ENCODE measurements at places on chromosomes 12 and 14.

GRCh38 chr12:26327975-26328644 lies 132.7 kb downstream of the SSPN start:
- DNase-seq: no peak

DNA sequence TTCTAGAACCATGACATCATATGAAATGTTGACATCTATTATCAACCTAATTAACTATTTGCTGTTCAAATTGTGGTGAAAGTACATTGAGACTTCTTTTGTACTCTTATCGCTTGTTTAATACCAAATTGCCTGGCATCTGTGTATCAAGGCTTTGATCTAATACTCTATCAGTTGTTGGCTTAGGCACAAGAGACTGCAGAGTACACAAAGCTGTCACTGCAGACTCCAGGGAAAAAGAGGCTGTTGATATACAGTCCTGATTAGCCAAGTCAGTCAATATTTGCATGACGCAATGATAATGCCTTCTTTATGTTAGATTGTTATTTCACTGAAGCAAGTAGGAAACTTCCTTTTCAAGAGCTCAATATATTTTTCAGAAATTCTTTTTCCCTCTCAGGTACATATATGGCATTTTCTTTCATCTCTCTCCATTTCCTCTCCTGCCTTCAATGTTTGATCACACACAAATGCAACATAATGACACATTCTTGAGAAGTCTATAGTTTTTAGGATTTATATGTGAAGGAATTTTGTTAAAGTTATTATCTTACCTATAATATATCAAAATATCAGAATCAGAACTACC lies 32.3 kb upstream of the PTCSC3 start:
- no peak for DNase-seq

DNA sequence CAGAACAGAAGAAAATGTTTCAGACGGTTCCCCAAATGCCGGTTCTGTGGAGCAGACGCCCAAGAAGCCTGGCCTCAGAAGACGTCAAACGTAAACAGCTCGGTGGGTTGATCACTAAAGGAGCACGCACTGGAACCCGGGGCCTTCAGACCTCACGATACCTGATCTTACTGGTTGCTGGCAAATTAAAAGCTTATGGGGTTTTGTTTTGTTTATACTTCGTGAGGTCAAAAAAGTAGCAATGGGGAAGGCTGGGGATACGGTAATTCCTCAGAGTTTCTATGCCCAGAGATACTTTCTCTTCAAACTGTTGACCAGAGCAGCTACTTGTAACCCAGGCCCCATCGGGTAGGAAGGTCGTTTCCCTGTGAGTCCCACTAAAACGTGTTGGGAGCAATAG lies 1.7 kb downstream of the CDKN1B start:
- no peak for DNase-seq

DNA sequence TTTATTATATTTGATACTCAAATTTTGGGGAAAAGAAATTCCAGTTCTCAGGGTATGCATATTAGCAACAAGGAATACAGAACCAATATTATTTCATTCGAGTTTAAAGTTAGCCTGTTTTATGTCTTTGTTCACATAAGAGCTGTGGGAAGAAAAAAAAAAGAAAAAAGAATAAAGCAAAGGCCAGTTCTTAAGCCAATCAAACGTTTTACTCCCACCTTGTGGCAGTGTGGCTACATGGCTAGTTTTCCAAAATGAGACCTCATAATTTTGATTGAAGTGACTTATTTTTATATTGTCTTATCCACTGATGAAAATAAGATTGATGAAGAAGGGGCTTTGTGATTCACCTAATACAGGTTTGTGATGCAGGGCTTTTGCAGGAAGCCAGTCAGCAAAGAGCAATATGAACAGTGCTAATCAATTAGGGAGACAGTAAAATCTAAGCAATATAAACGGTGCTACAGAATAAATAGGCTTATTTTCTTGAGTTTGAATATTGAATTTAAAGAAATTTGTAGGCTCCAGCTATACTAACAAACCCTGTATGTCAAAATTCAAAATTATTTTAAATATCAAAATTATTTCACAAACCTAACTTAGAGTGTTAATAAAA lies 624.1 kb upstream of the FOXG1 start:
- DNase-seq: no peak

DNA sequence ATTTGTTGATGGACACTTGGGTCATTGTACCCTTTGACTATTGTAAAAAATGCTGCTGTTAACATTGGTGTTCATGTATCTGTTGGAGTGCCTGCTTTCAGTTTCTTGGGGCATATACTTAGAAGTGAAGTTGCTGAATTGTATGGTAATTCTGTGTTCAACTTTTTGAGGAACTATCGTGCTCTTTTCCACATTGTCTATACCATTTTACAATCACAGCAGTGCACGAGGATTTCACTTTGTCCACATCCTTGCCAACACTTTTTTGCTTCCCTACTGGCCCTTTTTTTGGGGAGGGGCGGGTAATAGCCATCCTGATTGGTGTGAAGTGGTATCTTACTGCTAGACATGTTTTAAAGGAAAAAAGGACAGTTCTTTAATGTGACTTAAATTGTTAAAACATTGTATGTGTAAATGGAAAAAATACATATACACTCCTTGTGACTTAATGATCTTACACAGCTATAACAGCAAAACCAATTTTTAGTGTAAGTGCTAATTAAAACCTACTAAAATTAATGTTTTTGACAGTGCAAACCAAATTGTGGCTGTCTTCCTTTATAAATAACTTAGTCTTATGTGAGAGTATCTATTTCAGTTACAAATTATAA lies 52.7 kb downstream of the WNK1 start:
- no peak for DNase-seq

GRCh38 chr12:29429999-29430715 lies 49.2 kb upstream of the ERGIC2 start:
- DNase-seq: no peak

DNA sequence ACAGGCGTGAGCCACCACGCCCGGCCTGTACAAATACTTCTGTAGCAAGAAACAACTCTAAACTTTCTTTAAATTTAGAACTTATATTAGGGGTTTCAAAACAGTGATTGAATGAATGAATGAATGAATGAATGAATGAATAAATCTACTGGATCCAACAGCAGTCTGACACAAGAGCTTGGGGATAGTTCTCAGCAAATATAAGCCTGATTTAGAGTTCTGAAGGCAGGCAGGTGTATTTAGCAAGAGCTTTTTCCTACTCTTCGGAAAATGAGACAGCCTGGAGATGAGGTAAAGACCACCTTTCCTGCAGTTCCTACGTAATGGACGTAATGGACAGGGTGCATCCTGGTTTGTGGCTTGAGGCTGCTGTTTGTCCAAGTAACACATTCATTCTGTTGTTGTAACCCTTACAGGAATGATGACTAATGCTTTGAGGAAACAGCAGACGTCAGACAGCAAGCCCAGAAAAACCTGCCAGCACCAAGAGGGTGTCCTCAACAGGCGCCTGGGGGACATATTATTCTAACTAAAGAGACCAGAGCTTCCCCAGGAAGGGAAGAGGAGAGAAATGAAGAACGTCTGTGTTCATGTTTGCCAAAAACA lies 277.4 kb upstream of the SOX5 start:
- DNase-seq: no peak
